WTC11 (cell line): ENCODE measurements at places on chromosomes 2 and 18.
A peak's percentile ranks its signal among the peaks of the same experiment; 100 is the strongest.

DNA sequence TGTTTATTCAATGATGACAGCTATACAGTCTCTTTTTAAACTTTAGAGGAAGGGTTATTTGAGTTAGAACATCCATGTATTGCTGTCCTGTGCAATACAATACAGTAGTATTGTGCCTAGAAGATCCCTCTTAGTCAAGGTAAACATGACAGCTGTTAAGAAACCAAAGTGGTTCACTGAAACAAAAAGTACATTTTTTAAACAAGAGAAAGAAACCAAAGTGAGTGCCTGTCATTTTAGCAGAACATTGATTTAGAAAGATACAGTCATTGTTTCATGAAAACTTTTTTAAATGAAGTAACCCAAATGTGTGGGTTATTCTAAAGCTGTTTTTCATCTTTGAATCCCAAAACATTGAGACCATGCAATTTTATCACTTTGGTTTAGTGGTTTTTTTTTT, 15.5 kb downstream of the ITPRID2 start:
- DNase-seq: no peak

DNA sequence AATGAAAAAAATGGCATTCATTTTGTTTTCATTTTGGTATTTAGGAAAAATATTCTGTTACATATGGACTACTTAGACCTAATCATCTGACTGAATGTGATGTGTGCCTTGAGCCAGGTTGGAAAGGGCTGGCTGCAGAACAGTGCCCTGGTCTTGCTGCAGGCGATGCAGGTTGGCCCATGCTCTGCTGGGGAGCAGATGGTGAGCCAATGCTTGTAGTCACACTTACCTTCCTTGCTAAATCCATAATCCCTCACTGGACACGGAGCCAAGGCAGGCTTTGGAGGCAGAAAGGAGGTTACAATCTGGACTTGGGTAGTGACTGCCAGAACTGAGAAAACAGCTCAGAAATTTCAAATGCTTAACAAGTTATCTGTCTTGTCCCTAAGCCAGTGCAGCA, 228.7 kb downstream of the ARHGAP15 start:
- DNase-seq: peak; percentile 16

DNA sequence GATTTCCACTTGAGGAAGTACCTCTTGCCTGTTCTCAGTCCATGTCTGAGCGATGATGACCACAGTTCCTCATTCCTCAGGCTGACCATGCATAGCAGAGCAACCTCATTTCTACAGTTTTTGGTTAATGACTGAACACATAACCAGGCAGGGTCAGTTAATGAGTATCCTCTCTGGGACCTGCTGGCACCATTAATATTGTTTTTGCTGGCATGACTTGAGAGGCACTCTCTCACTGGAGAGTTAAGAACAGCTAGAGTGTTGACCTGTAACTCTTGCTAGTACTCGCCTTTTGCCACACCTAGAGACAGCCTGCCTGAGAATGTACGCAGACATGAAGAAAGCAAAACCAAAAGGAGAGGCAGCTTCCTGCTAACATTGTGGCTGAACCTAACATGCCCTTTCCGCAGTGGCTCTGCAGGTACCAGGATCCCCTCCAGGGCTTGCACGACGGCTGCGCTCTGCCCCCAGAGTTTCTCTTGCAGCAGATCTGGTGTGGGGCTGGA, 23.9 kb downstream of the PECR start:
- DNase-seq: no peak

DNA sequence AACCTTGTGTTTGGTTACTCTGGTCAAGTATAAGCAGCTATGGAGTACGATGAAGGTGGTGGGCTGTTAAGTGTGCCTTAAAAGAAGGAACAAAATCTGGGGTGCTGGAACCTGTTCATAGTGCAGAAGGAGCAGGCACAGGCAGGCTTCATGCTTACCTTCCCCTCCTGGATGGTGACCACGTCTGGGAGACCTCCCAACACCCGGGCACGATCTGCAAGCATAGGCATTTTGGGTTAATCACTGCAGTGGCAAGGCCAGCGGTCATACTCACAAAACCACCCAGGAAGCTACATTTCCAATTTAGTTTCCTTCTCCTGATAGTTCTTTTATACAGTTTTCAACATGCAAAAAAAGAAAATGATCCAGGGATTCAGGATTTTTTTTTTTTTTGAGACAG, 58.7 kb upstream of the LPIN2 start:
- no peak for DNase-seq

GRCh38 chr2:54329482-54330161, 73.6 kb upstream of the TSPYL6 start:
- no peak for DNase-seq

DNA sequence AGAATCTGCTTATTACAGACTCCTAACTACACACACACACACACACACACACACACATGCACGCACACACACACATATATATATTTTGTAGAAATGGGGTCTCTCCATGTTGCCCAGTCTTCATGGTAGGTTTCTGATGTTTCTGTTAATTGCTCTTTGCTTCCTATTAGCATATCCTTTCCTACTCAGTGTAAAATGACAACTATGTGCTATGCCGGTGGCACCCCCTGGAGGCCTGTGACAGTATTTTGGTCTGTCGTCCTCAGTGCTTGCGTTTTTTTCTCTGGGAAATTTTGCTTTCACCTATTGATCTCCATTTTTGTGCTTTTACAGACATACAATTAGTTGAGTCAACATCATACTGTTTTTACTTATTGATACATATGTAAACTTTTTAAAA, 322.1 kb downstream of the LRRTM1 start:
- DNase-seq: peak; percentile 80

DNA sequence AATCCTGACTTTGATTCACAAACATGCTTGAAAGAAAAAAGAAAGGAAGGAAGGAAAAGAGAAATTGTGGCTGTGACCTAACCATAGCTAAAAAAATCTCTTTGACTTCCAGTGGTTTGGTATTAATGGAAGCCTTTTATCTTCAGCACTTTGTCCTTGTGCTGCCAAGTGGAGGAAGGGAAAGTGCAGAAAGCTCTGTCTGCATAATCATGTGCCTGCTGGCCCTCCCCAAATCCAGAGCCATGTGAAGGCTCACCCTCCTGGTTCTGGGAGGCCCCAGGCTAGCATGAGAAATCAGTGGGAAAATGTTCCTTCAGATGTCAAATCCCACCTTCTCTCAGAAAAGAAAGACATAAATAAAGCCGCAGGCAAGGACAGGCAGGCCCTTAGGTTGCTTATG, 48.3 kb upstream of the BMPR2 start:
- DNase-seq: no peak

- DNase-seq: no peak
These were observed 245.1 kb downstream of the KCNS3 start for GRCh38 chr2:18123577-18123976.

GRCh38 chr18:56062931-56063330, 474.9 kb upstream of the TCF4 start:
- no peak for DNase-seq

DNA sequence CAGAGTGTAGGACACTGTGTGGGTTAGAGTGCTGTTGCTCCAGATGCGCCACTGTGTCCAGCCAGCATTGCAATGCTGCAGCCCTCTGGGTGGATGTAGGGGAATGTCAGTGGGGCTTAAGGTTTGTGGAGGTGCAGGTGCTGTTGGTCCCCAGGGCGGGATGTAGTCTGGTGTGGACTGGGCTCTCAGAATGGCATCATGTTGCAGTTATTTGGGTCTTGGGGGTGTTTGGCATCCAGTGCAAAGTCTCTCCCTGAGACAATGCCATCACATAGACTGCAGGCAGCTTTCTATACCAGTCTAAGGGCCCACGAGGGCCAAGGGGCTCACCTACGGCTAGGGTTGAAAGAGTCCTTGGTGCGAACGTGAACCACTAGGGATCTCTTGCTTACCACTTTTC, 275.3 kb downstream of the SOX11 start:
- no peak for DNase-seq

GRCh38 chr2:107215401-107216350, 329.7 kb upstream of the ST6GAL2 start:
- DNase-seq: no peak

GRCh38 chr2:41853427-41854191, 194.2 kb upstream of the PKDCC start:
- DNase-seq: peak; percentile 70

DNA sequence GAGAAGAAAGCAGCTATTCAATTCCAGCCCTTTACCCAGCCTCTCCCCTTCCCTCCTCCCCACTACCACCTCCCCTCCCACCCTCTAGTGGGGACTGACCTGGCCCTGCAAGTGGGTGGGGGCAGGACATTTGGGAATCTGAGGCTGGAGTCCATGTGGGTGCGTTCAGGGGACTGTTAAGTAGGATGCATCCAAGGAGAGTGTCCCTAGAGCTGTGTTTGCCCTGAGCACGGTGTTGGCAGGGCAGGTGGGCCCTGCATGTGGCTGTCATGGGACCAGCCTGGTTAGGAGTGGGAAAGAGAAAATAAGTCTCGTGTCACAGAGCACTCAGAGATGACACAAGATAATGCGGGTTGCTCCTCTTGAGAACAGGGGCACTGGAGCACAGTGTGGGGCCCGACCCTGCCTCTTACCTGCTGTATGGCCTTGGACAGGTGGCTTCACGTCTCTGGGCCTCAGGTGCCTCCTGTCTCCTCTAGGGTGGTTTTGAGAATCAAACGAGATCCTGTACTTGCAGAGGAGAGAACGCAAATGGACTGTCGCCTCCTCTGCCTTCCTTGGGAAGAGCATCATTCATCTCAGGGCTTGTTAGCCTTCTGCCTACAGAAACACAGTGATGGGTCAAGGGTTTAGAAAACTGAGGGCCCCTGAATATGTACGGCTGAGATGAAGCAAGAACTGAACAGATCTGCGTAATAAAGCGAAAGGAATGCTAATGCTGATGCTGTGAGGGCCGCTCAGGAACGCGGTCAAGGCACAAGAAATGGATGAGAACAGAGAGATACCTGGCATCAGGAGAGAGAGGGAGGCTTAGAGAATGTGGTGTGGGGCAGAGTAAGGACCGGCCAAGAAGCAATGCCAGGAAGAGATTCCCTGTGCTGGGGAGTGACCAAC, 187.7 kb upstream of the HAAO start:
- DNase-seq: no peak

DNA sequence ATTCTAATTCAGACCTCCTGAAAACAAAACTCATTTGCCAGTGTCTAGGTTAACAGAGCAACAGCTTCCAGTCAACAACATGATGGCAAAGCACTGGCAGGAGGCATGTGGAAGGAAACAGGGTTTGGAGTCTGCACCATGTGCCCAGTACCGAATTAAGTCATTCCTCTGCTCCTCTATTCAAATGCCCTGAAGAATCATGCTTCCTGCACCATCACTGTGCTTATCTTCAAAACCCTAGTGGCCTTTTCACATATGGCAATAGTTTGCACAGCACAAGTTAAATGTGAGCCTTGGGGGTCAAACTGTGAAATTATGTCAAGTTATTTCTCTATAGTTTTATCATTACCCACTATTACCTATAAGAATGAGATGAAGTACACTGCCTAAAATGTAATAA, 75.4 kb upstream of the GRB14 start:
- no peak for DNase-seq

DNA sequence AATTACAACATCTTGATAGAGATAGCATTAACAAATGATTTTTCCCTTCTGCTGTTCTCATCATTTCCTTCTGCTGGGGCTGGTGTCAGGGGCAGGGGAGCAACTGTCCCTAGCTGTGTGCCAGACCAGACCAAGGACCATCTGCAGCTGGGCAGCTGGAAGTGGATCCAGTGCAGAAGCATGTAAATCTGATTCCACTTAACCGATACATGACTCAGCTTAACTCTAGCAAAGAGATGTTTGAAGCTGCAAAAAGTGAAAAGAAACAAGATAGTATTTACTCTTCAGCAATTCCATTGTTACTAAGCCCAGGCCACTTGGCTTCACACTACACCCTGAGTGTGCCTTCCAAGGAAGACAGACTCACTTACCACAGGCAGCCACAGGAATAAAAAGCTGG, 151.1 kb downstream of the GALNT1 start:
- DNase-seq: no peak

- no peak for DNase-seq
These were observed 112.6 kb upstream of the NT5C1B start for GRCh38 chr2:18701981-18702380.

DNA sequence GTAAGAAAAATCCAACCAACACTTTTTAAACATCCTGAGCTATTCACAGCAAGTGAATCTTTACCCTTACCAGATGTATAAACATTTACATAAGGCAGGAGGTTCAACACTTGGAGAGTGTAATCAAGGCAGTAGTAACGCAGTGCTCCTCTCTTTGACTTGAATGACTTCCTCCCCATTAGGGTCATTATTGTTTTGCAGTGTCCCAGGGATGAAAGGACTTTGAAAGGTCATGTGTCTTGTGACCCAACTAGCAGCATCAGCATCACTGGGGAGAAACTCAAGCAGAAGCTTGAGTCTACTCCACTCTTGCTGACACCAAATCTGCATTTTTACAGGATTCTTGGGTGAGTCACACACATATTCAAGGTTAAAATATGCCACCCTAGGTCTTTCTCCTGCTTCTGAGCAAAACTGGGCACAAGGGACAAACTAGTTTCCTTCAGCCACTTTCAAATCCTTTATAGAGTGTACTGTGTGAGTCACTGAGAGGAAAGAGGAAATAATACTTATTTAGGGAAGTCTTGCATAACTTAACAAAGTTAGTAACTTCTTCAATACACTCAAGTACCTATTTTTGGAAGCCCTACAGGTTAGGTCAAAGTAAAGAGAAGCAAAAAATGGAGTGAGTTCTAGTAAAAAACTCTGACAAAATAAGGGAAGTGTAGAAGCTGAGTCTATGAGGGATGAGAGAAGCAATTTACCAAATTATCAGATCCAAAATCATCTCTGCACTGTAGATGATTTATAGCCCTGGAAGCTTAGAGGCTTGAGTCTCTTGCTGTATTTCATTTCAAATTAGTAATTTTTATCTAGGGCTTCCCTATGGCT, 51.0 kb upstream of the EML4 start:
- DNase-seq: no peak

DNA sequence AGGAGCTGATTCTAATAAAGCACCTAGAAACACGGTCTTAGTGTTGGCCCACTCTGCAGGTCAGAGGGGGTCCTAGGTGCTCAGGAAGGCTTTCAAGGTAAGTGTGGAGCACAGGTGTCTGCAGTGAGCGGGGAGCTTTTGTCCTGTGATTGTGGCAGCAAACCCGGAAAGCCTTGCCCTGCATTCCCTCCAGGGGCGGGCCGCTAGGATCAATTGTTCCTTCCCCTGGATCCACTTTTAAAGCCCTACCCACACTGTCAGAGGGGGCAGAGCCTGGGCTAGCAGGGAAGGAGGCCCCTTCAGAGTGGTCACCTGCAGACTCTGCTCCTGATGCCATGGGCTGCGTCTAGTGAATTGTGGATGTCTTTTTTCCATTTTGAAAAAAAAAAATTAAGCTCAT, 176.0 kb downstream of the CTIF start:
- DNase-seq: peak; percentile 50

DNA sequence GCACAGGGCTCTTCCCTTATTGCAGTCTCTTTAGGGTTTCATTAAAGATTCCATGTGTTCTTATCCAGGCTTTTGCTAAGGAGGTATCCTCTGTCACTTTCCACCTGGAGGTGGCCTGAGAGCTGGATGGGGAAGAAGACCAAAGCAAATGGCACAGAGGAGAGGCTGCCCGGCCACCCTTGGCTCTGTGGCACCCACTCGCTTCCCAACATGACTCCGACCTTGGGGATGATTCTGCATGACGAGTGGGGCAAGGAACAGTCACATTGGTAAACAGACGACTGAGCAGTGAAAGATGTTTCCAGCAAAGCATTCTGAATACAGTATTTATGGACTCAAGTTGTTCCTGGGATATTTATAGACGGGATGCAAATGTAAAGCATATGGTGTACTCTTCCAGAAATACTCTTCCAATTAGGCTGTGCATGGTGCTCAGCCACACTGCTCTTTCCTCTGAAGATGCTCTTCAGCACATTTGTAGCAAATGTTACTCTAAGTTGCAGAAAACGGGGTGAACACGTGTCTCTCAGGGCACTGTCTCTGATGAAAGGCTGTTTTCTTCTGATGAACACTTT, 377.1 kb upstream of the HS6ST1 start:
- no peak for DNase-seq
